ENCODE measurements at places on chromosomes 16 and 17.

DNA sequence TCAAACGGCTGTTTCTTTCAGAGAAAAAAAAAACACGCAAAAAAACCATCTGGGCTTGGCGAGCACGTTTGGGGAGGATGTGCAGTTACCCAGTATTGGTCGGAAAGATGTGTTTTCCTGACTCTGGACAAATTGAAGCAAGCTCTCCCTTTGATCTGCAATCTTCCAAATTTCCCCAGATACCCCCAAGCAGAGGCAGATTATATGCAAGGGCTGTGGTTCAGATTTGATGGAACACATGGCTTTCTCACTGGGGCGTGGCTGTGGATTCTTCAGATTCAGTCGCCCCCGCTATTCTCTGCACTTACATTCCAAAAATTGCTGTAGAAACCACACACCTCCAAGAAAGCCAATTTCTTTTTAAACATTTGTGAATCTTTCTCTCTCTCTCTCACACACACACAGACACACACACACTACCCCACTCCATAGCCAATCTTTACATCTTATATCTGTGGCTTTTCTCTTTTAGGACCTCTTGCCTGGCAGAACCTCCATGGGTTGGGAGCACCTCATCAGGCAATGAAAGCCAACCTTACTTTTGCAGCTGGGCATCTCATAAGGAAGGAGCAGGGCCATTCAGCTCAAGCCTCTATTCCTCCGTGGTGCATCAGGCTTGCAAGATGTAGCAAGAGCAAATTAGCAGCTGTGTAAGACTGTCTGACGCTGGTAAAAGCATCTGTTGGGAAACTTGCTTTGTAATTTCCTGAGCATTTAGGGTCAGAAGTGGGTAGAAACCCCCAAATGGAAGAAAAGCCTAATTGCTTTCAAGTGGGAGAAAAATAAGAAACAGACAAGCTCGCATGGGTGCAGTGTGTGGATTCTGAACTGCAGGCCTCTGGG, 103.9 kb upstream of the FAM20A start:
- no peak for DNase-seq

DNA sequence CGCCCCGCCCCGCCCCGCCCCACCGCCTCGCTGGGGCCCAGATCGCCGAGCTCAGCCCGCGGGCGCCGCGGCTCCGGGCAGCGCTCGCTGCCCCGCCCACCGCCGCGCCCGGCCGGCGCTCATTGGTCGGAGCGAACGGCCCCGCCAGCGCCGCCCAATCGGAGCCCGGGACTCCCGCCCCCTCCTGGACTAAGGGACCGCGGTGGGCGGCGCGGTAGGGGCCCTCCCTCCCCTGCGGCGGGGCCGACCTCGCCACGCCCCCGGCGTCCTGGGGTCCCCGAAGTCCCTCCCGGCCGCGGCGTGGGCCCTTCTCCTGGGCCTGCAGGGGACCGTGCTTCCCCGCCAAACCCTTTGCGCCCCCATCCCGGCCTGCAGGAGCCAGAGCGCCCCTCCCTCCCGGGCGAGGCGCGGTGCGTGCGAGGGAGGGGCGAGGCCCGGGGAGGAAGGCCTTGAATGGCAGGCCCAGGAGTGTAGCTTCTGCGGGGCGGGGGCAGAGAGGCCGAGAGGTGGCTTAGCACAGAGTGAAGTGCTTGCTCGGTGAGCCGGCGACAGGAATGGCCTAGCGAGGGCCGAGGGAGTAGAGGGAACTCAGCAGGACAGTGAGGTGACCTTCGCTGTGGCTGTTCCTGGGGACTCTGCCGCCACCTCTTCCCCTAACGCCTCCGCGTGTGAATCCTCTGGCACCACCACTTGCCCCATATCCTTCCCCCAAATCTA, at the start of gene CAMKK1:
Gene CAMKK1 (minus strand): TSS at position 51 of the 717 bp plus-strand sequence. CDS start 7,366 bp downstream, outside the sequence.
- peak; percentile 79 for DNase-seq

DNA sequence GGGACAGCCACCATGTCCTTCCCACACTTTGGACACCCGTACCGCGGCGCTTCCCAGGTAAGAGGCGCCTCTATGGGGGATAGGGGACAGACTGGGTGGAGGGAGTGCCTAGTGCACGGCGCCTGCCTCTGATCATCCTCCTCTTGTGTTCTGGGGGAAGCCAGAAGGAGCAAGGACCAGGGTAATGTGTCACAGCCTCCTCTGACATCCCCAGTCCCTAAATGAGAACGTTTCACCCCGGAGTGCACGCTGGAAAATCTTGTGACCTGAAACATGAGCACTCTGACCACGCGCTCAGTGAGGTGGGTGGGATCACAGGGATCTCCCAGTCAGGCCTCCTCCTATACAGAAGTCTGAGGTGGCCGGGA, 1.1 kb downstream of the IRX6 start:
- no peak for DNase-seq

DNA sequence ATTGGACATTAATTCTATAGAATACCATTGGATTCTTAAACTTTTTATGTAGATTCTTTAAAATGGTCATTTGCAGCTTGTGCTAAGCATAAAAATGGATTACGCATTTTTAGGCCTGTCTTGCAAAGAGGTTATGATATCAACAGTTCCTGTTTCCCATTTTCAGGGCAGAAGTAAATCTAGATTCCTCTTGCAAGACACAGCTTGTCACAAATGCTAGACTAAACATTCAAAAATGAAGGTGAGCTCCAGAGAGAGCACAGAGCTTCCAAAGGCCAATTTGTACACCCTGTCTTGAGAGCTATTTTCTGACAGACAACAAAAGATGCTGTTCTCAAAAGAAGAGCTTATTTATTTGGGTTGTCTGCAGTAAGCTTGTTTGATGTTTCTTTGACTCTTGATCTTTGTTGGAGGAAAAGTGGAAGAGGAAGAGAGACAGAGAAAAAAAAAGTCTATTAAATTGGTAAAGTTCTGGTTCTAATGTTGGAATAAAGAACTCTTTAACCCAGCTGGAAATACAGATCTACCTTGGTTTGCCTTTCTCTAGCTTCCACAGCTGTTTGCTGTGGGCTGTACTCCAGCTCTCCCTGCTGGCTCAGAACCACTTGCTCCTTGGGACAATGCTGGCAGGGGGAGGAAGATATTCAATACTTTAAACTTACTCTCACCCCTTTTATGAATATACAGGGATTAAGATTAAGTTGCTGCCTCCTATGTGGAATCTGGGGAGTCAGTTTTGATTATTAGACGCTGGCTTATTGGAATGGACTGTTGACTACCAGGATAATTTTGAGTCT, 651.8 kb downstream of the CDH11 start:
- DNase-seq, result no peak

GRCh38 chr17:54945671-54946070, 22.8 kb downstream of the COX11 start:
- DNase-seq, result no peak

DNA sequence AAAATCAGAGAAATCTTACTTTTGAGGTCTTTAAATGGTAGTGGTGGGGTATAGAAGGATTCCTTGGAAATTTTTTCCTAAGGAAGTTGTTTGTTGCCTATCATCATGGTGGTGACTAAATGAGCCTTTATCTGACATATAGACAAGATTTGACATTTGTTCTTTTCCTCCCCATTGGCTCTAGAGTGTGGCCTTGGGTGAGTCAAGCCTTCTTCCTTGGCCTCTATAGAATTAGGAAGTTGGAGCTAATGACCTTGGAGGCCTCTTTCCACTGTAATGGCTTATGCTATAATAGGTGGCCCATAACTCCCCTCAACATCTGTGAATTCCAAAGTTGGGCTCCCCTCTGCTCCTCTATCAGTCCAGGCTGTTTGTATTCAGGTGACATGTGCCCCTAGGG, 79.1 kb upstream of the HNF1B start:
- no peak for DNase-seq

GRCh38 chr16:79328402-79329165, 272.0 kb downstream of the MAF start:
- DNase-seq, result no peak

- DNase-seq, result no peak
These were observed 70.7 kb downstream of the C16orf95 start for GRCh38 chr16:87246269-87247065.

GRCh38 chr17:3913531-3914311, 2.5 kb downstream of the P2RX1 start:
- peak; percentile 72 for DNase-seq

GRCh38 chr17:57221366-57222350, 34.7 kb upstream of the MSI2 start:
- no peak for DNase-seq

- no peak for DNase-seq
These were observed 105.5 kb downstream of the TNFRSF13B start for GRCh38 chr17:16866436-16866835.

- DNase-seq, result no peak
These were observed 228.6 kb upstream of the SDK2 start for GRCh38 chr17:73872816-73873215.

DNA sequence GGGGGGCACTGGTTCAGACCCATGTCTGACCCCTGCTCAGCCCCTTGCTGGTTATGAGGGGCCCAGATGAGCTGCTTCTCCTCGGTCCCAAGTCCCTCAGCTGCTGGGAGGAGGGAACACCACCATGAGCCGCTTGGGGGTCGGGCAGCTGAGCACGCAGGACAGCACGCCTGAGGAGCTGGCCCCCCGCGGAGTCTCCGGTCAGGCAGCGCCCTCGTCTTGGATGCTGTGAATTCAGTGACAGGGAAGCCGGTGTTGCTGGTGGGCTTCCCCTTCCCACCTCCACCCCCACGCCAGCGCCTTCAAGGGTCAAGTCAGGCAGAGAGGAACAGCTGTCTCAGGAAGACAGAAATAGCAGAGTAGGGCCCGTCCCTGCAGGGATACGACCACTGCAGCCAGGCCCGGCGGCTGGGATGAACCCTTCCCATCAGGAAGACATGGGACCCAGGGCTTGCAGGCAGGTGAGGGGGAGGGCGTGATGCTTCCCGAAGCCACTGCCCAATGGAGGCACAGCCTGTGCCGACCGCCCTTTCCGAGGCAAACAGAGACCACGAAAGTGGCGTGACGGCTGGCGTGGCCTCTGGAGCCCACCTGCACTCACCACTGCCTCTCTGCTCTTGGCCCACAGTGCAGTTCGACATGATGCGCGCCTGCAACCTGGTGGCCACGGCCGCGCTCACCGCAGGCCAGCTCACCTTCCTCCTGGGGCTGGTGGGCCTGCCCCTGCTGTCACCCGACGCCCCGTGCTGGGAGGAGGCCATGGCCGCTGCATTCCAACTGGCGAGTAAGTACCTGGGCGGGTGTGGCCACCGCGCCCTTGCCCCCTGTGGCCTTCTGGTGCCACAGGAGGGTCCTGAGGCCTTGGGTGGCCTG, 8.1 kb downstream of the TMEM204 start:
- DNase-seq, result no peak

- no peak for DNase-seq
These were observed 469.6 kb downstream of the SLC39A11 start for GRCh38 chr17:72622661-72623433.

DNA sequence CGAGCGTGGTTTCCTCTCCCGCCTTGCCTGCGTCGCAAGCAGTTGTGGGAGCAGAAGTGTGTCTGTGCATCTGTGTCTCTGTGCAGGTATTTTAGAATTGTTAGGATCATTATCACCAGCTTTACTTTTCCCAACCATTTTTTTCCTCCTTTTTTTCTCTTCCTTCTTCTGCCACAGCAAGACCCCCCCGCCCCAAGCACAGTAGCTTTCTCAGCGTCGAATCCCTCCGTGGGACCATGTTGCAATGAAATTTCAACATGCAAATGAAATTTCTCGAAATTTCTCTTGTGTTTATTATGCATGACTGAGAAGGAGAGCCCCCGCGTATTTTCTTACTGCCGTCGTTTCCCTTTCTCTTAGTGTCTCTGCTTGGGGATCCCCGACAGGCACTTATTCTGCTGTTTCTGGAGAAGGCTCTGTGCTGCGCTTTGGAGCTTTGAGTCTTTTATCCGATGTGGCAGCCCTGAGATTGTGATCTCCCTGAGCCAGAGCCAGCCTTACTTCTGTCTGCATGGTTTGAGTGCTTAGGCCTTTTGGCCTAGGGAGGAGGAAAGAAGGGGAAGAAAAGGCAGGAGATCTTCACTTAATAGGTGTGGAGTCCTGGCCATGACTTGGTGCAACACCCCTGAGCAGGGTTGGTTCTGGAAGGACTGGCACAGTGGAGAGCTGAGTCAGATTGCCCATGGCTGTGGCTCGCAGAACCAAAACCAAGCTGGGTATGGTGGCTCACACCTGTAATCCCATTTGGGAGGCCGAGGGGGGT, 5.0 kb downstream of the ARMC7 start:
- DNase-seq, result no peak
